HTR-8/SVneo (cell line): ENCODE measurements at places on chromosomes 16 and 17.

DNA sequence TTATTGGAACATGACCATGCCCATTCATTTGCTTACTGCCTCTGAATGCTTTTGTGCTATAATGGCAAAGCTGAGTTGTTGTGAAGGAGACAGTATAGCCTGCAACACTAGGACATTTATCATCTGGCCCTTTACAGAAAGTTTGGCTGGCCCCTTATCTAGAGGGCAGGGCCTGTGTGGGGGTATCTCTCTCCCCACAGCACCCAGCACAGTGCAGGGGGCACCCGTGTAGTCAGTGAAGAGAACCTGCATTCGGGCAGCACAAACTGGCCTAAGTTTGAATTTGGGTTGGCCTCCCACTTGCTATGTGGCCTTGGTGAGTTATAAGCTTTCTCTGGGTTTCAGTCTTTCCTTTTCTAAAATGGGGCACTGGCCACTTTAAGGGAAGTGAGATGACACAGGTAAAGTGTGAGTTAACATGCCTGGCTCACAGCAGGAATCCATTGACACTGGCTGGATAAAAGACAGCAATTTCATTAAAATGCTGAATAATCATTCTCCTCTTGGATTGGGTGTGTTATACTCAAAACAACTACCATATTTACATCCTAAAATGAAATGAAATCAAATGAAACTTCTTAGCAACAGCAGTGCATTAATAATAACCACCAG, 12.1 kb downstream of the UBE2O start:
- DNase-seq, result no peak

GRCh38 chr16:85307552-85308364, 195.5 kb upstream of the CIBAR2 start:
- no peak for DNase-seq

DNA sequence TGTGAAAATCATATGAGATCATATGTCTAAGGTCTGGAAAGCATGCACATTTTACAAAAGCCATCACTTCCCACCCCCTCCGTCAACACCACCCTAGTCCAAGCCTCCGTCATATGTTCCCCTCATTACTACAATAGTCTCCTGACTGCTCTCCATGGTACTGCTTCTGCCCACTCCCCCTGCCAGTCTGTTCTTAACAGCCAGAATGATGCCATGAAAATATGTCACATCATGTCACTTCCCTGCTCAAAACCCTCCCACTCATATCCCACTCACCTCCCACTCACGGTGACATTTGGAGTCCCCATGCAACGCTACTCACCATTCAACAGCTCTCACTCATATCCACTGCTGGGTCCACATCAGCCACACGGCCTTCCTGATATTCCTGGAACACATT, 432.3 kb downstream of the XYLT1 start:
- DNase-seq, result no peak

- no peak for DNase-seq
These were observed 11.9 kb downstream of the TMEM170A start for GRCh38 chr16:75452464-75453190.

GRCh38 chr16:56350491-56351405, 74.6 kb downstream of the AMFR start:
- no peak for DNase-seq
